ENCODE measurements at places on chromosomes 11 and 22. TPM values are rescaled to one million over a fixed set of nuclear protein-coding genes. Genes with fewer than 3 reads are reported as not detected.

GRCh38 chr11:65150509-65151299, 16.4 kb upstream of the SYVN1 start:
- DNase-seq, result peak; percentile 96

GRCh38 chr22:40179526-40179925, 1.8 kb downstream of the TNRC6B start:
- no peak for DNase-seq

The RAB39A gene
- total RNA-seq, result not detected

GRCh38 chr11:27653990-27654758, 46.1 kb downstream of the BDNF start:
- no peak for DNase-seq

All from lower leg skin (tissue), 4 donors.